NCI-H1436 treated with DMSO at 0.1 percent for 48 hours (cell line): ENCODE measurements at places on chromosomes 12 and 14.

GRCh38 chr14:49703965-49704364 lies 11.0 kb downstream of the KLHDC1 start:
- DNase-seq, result no peak

DNA sequence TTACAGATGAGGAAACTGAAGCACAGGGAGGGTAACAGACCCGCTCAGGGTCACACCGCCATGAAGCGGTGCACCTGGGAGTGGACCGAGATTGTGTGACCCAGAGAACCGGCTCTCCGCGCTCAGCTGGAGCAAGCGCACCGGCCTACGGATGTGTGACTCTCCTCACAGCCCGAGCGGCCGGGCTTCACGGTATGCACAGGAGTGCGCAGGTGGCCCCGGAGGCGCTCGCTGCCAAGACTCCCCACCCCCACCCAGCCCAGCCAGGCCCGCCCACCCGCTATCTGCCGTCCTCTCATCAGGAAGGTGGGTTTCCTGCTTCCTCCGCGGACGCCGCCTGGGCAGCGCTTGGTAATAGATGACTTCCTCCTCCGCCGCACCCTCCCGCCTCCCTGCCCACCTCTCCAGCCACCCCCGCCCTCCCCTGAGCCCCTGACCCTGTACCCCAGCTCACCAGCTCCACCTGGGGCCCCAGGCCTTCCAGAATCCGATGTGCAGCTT lies 110.7 kb downstream of the NCOR2 start:
- no peak for DNase-seq

GRCh38 chr12:92221656-92222315 lies 76.1 kb upstream of the BTG1 start:
- no peak for DNase-seq

GRCh38 chr14:67547224-67547780 lies 14.2 kb downstream of the PLEKHH1 start:
- DNase-seq, result no peak

DNA sequence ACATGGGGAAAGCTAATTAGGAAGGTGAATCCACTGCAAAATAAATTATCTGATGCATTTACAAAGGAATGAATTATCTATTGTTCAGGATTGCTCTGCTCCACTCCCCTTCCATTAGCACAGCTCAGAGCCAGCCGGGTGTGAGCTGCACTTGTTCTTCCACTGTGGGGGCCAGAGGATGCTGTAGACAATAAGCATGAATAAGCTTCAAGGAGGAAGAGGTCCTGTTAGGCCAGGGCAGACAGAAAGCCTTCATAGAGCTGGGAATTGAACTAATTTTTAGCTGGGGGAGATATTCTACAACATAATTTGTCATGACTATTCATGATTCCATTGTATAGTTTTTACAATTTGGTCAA lies 137.6 kb upstream of the MAX start:
- DNase-seq, result no peak
